ENCODE measurements at places on chromosomes 3 and 15.

GRCh38 chr3:156637480-156638022, 36.8 kb upstream of the TIPARP start:
- no peak for DNase-seq

- DNase-seq: no peak
These were observed 62.1 kb downstream of the ZNF621 start for GRCh38 chr3:40586901-40587300.

DNA sequence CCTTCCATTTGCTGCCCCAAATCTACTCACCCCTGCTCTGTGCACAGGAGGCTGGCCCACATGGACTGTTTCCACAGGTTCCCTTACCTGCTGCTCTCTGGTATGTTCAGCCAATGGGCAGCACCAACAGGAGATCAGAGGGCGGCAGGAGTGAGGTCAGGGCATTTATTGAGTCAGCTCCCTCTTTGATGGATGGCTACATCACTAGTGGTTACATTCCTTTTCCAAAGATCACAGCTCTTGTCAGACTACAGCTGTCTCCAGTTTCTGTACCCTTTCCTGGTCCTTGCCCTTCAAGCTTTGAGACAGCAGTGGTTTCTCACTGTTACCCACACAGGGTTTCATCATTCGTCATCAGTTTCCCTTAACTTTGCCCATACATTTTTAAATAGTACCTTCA, 325.1 kb downstream of the SUCLG2 start:
- no peak for DNase-seq

GRCh38 chr15:42152921-42153698, 3.3 kb downstream of the PLA2G4F start:
- no peak for DNase-seq

DNA sequence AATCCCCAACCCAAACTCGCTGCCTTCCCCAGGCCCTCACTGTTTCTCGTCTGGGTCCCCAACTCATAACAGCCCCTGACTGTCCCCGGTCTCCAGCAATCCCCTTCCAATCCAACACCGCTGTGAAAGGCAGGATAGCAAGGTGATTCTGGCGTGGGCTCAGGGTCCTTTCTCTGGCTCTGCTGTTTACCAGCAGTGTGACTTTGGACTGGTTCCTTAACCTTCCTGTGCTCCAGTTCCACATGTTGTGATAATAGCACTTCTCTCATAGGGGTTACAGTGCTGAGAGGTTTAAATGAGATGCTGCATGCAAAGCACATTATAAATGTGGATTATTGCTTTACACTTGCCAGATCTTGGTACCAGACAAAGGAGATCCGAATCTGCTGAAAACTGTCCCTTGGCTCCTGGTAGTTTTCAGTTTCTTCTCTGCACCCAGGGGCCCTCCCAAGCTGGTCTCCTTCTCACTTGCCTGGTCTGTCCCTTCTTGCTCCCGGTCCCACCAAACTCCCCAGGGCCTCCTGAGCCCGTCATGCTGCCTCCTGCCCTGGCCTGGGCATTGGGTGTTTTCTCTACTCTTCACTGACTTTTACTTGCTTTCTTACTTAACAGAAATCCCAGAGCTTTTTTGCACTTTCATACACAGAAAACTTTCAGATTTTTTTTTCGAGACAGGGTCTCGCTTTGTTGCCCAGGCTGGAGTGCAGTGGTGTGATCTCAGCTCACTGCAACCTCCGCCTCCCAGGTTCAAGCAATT, 26.8 kb upstream of the CYP11A1 start:
- DNase-seq: no peak

Data from activated effector memory CD4-positive, alpha-beta T cell treated with Interleukin-2 at 50 U/mL for 16 hours (primary cell).